ENCODE measurements at places on chromosomes 2 and 18.

- DNase-seq = no peak
These were observed 302.2 kb downstream of the NDUFA10 start for GRCh38 chr2:239722760-239723470.

DNA sequence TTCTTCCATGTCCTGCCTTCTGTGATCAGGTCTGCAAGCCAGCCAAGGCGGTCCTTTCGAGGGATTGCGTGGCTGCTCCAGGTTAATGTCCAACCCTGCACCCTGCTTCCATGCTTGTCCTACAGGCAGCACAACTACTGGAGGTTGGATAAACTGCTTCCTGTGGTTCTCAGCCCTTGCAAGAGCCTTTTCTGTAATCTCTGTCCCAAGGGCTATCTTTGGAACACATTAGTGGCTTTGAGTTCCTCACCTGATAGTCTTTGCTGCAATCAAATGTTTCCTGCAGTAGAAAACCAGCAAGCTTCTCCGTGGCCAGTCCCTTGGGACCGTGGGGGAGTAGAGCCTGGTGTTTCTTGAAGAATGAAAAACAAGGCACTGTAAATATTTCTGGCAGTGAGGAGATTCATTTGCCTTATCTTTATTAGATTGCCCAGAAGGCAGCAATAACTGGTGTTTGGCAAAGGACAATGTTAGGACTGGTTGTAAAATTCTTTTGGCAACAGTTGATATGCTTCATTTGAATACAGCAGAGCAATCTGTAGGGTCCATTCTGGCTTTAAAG is 214.4 kb downstream of the FHOD3 start:
- DNase-seq = no peak

DNA sequence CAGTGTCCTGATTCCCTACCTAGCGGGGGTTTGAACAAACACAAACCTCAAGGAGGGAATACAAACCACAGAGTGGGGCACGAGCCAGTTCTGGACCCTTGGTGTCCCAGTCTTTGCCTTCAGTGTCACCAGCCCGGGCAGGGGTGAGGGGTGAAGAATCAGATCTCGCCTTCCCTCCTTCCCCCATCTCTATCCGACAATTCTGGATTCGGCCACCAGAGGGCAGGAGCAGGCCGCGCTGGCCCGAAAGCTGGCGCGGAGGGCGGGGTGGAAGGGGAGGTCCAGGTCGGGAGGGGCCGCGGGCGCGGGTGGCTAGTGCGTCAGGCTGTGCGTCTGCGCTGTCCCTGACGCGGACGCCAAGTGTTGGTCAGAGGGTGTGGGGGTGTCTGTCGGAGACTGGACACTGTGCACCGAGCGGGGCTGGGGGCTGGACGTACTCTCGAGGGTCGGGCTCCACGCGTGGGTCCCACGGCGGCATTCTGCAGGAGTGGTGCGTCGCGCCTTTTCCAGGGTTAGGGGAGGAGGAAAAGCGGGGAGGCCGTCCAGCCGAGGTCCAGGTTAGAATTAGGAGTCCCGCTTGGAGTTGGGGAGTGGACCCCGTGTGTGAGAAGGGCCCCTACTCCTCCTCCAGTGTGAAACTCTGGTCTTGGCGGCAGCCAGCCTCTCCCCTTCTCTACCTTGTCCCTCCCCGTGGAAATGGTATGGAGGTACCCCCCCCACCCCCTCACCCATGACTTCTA is 2.9 kb upstream of the CRYBA2 start:
- peak; percentile 76 for DNase-seq

- no peak for DNase-seq
These were observed 68.9 kb downstream of the RTN4 start for GRCh38 chr2:54981385-54981784.

DNA sequence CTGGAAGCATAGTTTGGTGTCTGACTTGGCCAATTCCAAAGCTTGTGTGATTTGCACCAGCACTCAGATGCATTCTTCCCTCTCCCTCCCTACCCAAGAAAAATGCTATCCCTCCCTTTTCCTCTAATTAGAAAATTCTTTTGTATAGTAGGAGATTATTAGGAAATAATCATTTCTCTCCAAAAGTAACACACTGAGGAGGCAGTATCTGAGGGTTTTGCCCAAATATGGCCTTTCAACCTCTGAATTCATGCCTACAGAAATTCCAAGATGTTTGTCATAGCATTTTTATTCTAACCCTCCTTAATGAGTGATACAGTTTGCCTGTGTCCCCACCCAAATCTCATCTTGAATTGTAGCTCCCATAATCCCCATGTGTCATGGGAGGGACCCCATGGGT is 5.0 kb upstream of the TMEM18 start:
- no peak for DNase-seq

DNA sequence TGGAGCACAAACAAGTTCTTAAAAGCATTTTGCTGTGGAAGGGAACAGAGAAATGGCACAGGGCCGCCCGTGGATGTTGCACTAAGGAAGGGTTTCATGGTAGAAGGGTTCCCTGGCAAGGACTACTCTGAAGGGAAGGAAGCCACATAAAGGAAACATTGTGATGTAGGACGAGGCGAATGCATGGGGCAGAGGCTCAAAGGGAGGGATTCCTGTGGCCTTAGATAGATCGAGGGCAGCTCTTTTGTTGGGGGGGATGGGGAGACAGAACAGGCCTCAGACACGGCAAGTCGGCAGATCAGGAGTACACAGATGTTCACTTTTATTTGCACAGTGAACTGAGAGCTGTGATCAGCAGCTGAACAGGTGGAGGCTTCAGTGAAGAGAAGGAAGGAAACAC is 205.4 kb downstream of the SNTG2 start:
- no peak for DNase-seq

GRCh38 chr2:71791061-71791450 is 337.7 kb downstream of the DYSF start:
- DNase-seq = no peak

- no peak for DNase-seq
These were observed 44.1 kb downstream of the PPP4R1 start for GRCh38 chr18:9570255-9570654.

GRCh38 chr2:46552079-46552478 is 72.7 kb downstream of the TMEM247 start:
- DNase-seq = peak; percentile 55

- DNase-seq = no peak
These were observed 35.6 kb upstream of the B3GNT7 start for GRCh38 chr2:231359948-231360347.

DNA sequence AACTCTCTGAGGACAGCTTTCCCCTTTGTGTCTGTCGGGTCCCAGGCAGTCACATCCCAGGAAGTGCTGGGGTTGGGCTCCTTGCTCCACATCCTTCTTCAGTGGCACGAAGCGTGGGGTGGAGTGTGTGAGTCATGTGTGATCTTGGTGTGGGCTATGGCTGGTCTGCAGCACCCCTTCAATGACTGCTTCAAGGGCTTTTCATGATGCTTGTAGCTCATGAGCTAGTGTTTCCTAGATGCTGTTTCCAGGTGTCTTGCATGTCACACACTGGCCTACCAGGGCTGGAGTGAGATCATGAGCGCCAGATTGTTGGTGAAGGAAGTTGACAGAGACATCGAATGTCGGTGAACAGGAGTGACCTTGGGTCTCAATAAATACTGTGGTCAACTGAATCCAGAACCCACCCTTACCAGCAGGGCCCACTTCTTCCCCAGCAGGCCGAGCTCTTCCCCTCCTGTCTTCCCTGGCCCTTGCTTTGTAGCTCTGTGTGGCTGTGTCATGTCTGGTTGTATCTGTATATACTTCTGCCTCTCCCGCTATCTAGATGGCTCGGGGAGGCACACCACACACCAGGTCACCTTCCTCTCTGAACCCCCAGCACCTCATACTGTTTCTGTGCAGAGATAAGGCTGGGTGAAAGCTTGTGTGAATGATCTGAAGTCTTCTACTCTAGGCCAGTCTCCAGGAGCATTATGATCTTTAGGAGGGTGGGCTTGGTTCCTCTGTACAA is 3.8 kb downstream of the C2orf92 start:
- DNase-seq = peak; percentile 82

GRCh38 chr18:9732031-9732430 is 23.9 kb downstream of the RAB31 start:
- DNase-seq = no peak

DNA sequence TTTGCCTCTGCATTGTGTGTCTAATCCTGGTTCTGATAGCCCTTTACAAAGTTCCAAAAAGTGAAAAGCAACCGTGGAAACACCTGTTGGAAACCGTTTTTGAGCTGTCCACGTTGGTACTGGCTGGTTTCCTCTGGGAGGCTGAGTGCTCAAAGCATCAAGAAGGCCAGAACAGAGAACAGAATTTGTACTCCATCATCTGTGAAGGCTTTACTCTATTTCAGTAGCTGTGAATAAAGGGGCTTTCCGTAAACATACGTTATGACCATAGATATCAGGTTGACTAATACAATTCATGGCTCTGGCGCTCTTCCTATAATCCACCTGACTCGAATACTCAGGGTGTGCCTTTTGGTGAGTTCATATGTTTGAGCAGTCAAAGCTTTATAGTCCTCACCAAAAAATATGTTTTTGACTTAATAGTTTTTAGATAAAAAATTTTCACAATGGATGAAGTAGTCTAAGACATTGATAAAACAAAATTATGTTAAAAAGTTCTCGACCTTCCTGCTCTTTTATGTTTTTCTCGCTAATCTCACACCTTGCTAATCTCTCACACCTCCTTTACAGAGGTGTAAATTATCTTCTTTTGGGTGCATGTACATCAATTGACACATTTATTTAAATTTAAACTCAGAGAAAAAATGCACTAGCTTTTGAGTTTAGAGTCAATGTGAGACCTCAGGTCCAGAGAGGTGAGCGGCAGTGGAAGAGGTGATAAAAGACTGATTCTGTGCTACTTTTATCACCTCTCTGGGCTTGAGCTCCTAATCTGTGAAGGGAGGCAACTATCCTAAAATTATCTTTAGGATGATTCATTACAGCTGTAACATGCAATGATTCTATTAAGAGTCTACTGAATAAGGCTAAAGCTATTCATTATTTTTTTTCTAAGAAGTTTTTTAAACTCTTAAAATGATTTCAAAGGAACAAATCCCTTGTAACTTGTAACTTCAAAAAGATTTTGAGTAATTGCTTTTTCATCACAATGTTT is 65.3 kb downstream of the CXCR4 start:
- no peak for DNase-seq

- DNase-seq = no peak
These were observed 2.9 kb upstream of the EML6 start for GRCh38 chr2:54720563-54720962.

DNA sequence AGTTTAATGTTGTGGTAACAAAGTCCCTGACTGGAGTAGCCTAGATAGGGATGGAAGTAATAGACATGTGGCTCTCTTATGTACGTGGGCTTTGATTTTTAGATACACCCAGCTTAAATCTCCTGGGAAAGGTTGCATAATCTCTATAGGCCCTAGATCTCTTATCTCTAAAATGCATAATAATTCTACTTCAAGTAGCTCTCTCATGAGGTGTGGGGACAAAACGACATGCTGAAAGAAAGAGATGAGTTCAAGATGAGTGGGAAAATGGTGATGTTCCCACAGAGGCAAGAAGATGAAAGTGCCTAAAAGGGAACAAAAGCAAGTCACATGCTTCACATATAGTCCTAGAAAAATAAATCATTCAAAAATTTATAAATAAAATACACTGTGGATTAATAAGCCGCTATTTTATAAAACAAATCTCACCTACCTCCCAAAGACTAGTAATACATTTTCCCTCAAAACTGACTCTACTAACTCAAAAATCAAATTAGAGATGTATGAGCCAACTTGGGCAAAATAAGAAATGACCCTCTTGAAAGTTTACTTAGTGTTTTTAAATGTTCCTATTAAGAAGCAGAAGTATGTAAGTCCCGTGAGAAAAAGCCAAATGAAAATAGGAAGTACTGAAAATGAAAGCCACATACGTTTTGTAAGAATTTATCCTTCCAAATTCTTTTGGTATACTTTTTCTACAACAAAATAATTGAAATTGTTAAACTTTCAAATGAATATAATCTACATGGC is 148.2 kb upstream of the ITGA4 start:
- DNase-seq = peak; percentile 81

DNA sequence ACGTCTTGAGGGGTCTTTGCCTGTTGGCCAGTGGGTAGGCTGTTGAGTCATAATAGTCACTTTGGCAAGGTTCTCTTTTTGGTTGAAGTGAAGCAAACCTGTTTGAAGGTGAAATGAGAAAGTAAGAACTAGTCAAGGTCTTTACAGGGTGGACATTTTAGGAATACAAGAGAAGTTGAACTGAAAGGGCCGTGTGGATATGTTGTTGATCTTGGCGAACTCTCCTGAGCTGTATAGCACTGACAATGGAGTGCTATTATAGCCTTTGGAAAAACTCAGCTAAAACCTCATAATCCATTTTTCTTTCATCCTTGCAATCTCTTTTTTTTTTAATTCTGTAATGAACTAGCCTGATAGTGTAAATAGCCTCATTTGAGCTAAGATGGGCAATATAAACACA is 248.1 kb downstream of the MEIS1 start:
- DNase-seq = no peak

DNA sequence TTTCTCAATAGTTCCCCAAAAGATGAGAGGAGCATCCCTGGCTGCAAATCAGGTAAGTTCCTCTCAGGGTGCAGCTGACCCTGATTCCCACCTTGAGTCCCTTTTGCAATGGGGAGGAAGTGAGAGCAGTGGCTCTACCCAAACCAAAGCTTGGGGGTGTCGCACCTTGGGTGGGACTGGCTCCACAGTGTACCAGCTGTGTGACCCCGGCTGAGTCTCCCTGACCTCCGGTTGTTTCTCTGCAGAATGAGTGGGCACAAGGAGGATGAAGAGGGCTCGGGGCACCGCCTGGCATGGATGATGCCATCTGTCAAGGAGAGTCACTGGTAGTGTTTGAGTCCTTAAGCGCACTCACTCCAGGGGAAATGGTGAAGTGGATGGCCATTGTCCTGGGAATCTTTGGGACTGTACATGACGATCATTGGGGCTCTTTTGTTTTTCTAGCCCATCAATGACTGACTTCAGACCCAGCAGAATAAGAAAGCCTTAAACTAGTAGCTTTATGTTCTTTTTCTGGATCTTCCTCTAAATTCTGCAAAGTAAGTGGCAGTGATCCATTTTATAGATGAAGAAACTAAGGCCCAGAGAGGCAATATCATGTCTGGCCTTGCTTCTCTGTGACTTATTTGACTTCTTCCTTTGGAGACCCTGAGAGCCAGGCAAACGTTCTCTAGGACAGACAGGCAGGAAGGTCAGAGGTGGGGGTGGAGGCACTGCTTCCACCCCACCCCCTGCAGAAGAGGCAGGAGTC is 106.3 kb upstream of the ST3GAL5 start:
- DNase-seq = no peak

DNA sequence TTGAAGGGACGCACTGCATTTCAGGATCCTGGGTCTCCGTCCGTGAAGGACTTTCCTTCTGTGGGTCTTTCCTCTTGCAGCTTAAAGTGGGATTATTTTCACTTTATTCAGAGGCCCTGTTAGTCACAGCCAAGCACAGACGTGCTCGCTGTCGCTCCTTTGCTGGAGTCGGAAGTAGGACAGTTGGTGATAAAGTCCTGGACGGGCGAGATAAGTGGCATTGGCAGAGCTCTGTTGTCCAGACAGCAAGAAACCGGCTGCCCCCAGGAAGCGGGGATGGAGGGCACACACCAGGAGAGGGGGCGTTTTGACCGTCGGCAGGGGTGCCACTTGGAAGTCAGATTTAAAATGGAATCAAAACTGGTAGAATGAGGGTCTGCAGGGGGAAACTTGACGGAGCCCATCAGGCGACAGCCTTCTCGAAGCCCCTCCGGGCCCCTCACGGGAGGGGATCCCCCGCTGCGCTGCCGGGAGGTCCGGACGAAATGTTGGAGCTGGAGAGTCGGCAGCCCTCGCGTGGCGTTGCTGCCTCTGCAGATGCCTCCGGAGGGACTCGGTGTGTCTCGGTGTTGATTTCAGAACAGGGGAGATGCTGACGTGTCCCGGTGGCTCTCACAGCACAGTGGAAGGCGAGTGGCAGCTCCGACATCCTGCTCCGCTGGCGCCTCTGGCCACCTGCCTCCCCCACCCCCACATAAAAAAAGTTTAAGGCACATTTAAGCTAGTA is 124.2 kb downstream of the NFATC1 start:
- DNase-seq = no peak
